T follicular helper cell (primary cell): ENCODE measurements at places on chromosomes 7 and 10.

DNA sequence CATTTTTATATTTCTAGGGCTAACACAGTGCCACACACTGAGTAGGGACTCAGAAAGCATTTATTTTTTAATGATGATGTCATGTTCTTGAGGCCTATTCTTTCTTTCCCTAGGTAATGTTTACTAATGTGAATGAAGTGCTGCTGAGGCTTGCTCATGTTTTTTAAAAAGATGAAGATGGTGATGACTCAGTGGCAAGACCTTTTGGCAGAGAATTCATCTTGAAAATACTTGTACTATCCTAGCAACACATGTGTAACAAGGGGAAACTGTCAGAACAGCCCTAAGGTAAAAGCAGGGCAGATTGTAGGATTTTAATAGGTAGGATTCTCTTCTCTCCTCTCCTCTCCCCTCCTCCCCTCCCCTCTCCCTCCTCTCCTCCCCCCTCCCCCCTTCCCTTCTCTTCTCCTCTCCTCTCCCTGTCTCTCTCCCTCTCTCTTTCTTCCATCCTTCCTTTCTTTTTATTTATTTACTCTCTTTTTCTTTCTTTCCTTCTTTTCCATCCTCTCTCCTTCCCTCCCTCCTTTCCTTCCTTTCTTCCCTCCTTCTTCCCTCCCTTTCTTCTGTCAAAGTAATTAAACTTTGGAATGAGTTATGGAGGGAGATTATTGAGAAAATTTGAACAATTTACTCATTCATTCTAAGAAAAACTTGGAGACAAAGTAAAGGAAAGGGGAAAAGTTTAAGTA is 75.3 kb downstream of the ZNF92 start:
- no peak for DNase-seq

DNA sequence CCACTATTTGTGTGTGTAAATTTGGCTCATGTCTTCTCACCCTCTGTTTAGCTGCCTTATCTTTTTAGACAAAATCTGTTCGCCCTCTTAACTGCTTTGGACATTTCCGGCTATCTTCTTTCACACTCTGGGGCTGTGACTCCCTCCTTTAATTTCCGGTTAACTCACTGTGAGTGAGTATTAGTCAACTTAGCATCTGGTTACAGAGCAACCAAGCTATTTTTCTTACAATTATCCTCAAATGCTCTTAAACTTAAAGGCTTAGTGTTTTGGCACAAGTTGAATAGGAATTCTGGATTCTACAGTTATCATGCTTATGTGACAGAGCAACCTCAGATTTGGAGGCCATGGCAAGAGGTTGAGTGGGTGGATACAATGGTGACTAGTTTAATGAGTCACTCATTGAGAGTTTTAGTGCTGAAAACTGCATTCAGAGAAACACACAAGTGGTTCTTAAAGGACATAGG is 177.6 kb upstream of the SEMA3A start:
- no peak for DNase-seq

DNA sequence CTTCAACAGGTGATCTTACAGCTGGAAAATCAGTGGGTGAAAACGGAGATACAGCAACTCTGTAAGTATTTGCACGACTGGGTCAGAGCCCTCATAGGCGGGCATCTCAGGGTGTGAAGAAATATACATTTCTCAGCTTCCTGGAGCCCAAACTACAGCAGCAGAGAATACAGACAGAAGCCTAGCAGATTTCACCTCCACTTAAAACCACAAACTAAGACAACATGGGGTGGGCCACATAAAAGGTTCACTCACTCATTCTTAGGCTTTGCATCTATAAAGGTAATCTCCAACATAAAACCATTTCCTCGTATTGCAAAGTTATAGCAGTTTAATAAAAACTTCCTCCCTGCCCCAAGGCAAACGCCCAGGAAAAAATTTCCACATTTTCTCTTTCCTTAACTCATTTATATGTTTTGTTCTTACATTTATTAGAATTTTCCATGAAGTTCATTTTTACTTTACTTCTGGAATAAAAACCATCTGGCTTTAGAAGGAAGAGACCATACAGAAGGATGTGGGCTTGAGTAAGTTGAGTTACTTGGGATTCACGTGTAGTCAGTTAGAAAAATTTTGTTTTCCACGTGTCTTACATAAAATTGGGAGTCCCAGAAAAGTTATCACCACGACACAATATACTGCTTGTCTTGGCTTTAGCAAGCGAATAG is 327.1 kb downstream of the FRMD4A start:
- no peak for DNase-seq

GRCh38 chr7:54823776-54824175 is 64.8 kb upstream of the SEC61G start:
- DNase-seq: no peak

DNA sequence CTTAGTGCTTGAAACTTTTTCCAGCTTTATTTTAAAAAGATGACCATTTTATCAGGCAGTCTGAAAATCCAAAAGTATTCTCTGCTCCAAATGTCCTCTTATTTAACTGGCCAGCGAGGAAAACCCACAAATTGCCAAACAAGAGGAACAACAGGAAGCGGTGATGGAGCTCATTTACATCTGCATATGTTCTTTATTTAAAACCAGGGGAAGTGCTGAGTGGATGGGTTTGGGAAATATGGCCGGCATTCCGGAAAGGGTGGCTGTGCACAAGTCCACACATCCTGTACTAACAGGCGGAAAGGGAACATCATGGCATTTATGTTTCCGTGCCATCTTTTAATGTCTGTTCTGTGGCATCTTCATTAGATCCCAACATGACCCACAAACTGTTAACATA is 974.5 kb downstream of the LRMDA start:
- no peak for DNase-seq

DNA sequence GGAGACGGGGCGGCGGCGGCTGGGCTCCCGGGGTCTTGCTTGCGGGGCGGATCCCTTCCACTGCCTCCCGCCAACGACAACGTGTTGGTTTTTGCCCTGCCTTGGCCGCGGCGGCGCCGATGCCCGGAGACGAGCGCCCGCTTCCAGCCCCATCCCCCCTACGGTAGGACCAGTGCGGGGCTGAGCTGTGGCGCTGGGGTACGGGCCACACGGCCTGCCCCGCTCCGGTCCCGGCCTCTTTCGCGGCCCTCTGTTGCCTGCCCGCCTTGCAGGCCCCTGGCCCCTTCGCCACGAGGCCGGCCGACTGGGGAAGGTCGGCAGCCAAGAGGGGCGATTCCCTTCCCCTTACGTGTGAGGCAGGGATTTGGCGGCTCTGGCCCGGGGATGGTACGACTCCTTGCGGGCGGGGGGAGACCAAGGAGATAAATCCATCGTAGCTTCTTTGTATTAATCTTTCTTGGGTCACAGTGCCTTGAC is 488 bp downstream of the EIF4H start:
- no peak for DNase-seq

DNA sequence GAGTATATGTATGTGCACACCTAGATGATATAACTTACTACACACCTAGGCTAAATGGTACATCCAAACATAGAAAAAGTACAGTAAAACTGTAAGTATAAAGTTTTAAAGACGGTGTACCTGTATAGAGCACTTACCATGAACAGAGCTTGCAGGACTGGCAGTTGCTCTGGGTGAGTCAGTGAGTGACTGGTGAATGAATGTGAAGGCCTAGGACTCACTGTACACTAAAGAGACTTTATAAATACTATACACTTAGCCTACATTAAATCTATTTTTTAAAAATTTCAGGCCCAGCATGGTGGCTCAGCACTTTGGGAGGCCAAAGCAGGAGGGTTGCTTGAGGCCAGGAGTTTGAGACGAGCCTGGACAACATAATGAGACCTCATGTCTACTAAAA is 195.3 kb downstream of the FZD1 start:
- DNase-seq: no peak

- DNase-seq: no peak
These were observed 152.3 kb upstream of the LANCL2 start for GRCh38 chr7:55212838-55213237.

GRCh38 chr10:6473430-6473829 is 106.6 kb downstream of the PRKCQ start:
- DNase-seq: peak; percentile 36

DNA sequence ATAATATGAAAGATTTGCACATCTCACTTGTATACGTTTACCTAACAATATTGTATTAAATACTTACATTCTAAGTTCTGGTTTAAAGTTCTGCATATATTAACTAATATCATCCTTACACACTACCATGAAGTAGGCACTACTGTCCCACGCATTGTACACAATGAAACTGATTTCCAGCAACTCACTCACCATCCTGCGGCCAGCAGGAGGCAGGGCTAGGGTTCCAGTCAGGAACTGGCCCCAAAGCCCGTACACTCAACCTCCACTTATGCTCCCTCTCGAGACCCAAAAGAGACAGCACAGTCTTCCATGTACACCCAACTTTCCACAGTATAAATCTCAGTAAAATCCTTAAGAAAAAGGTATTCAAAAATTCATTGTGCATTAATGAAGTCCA is 41.4 kb downstream of the GRID1 start:
- DNase-seq: no peak

GRCh38 chr10:1093696-1094095 is 37.5 kb downstream of the WDR37 start:
- DNase-seq: no peak

- DNase-seq: no peak
These were observed 4.7 kb downstream of the MYL10 start for GRCh38 chr7:101624246-101625001.

- DNase-seq: no peak
These were observed 29.0 kb upstream of the ADAM12 start for GRCh38 chr10:126417220-126417825.

DNA sequence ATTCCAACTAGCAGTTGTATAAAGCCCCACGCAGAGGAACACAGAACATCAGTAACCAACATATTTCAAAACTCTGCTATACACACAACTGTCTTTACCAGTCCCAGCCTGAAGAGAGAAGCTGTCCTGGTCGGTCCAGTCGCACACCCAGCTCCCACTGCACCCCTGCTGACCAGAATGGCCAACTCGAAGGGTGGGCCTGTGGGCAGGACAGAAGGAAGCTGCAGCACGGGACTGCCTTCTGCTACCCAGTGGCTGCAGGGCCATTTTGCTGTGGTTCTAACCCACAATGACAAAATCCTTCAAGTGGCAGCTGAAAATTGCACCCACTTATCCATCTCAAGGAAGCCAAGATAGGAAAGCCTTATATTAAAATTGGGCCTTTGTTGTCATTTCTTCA is 48.2 kb downstream of the GSDME start:
- DNase-seq: no peak

DNA sequence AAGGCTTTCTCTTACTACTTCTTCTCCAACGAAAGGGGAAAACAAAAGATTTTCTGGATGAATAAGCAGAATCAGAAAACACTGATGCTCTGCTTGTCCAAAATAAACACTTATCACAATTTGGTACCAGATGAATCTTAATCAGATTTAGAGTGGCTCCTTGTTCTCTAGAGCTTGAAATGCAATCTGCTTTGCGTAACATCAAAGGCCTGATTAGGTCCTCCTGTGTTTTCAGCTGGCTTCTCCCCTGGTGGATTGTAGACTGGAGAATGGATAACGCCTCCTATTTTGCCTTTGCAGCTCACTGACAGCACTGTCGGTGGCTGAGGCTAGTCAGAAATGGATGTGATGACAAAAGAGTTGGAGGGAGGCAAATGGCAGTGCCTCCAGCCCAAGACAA is 91.2 kb downstream of the FAM13C start:
- no peak for DNase-seq

DNA sequence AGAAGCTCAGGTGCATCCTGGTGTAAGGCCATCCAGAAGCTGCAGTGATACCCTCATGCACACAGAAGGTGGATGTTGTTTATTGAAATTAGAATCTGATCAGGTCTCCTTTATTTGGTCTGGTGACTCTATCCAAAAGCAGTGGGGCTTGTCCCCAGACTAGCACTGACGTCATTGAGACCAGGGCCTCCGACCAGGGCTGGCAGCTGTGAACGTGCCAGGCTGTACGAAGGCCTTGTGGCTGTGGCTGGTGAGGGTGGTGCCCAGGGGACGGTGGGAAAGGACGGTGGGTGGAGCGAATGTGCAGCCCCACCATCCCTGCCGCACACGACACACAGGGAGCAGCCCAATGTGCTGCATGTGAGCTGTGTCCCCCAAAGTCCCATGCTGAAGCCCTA is 160.0 kb downstream of the ADARB2 start:
- DNase-seq: no peak

DNA sequence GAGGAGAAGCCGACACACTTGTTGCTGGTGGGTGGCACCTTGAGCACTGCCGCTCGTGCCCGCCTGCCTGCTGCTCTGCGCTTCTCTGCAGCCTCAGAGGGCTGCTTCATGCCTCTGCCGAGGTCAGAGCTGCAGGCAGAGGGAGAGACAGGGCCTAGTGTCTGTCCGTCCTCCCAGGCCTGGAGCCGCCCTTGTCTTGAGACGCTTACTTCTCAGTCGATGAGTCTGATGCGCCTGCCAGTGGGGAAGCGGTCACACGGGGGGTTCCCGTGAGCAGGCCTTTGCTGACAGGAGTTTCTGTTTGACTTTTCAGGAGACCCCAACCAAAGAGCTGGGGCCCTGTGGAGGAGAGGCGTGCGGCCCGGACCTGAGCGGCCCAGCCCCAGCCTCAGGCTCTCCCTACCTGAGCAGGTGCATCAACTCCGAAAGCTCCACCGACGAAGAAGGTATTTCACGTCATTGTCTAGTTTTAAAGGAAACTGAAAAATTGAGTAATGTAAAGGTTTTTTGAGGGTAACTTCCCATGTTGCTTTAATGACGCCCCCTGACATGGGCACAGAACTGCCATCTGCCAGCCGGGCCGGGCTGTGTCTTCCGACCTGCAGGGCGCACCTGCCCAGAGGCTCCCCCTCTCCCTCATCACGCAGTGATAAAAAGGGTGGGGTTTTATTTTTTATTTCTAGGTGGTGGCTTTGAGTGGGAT is 7.8 kb upstream of the BHLHA15 start:
- DNase-seq: no peak

- no peak for DNase-seq
These were observed 193.8 kb downstream of the CYP26A1 start for GRCh38 chr10:93267521-93267920.

GRCh38 chr10:53022611-53023088 is 250.1 kb upstream of the MBL2 start:
- DNase-seq: no peak

DNA sequence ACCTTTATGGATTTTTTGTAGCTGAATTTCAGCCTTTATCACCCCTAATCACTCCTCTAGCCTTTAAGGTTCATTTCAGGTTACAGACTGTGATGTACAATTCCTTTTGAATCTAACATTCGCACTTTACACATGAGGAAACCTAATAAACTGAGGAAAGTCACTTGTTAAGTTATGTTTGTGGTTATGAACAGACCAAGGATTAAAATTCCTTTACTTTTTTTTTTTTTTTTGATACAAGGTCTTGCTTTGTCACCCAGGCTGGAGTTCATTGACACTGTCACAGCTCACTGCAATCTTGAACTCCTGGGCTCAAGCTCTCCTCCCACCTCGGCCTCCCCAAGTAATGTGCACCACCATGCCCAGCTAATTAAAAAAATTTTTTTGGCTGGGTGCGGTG is 3.6 kb downstream of the MCU start:
- no peak for DNase-seq

DNA sequence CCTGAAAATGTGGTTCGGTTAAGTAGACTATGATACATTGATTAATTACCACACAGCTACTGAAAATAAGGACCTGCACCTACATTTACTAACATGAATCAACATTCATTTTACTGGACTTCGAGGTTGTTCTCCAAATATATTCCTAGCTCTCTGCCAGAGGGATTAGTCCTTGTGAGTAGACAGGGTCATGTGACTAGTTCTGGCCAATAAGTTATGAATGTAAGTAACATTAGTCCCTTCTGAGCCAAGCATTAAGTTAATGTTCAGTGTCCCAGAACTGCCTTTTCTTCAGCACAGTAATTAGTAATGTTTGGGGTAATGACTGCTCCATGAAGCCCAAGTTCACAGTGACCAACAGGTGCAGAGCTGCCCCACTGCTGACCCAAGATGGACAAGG is 9.2 kb downstream of the ITIH5 start:
- no peak for DNase-seq

GRCh38 chr7:55250313-55250712 is 114.8 kb upstream of the LANCL2 start:
- DNase-seq: no peak
